Heart right ventricle (tissue), 16 donors: ENCODE measurements at places on chromosomes 4 and X. TPM values are rescaled to one million over a fixed set of nuclear protein-coding genes. Genes with fewer than 3 reads are reported as not detected.

- H3K4me1 ChIP-seq: no peaks in the 10 kb centered on the region
- no peaks in the 10 kb centered on the region for H3K27me3 ChIP-seq
These were observed 57.3 kb upstream of the USP51 start for GRCh38 chrX:55546956-55547355.

DNA sequence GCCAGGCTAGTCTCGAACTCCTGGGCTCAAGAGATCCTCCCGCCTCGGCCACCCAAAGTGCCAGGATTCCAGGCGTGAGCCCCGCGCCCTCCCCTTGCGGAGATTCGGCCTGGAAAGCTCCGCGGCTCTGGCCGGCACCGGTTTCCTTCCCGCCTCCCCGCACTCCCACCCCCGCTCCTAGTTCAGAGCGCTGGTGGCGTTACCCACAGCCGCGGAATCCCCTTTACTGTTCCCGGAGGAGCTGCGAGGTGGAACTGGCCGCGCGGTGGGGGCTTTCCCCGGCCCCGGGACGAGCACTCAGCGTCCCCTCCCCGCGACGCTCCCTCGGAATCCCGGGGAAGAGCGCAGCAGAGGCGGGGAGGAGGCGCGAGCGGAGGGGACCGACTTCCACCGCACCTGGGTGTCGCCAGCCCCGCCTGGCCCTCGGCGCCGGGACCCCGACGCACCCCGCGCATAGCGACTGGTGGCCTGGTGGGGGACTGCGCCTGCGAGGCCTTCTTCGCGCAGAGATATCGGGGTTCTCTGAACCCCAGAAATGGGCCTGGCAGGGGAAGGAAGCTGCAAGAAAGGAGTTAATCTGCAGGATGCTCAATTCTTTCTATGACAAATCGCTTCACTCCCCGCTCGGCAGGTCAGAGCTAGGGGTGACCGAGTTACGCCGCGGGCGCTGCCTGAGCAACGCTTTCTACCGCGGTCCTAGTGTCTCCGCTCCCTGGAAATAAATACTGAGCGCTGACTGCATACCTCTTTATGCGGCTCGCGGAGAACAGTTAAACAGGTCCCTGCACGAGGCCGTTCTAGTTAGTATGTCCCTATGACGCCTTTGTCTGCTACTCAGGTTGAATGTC lies 14.6 kb upstream of the SLC25A4 start:
- peak overlapping the region; percentile 93 for H3K27ac ChIP-seq
- peak overlapping the region; percentile 61 for H3K4me3 ChIP-seq
- no peaks in the 10 kb centered on the region for H3K27me3 ChIP-seq
- DNase-seq: peak; percentile 43

DNA sequence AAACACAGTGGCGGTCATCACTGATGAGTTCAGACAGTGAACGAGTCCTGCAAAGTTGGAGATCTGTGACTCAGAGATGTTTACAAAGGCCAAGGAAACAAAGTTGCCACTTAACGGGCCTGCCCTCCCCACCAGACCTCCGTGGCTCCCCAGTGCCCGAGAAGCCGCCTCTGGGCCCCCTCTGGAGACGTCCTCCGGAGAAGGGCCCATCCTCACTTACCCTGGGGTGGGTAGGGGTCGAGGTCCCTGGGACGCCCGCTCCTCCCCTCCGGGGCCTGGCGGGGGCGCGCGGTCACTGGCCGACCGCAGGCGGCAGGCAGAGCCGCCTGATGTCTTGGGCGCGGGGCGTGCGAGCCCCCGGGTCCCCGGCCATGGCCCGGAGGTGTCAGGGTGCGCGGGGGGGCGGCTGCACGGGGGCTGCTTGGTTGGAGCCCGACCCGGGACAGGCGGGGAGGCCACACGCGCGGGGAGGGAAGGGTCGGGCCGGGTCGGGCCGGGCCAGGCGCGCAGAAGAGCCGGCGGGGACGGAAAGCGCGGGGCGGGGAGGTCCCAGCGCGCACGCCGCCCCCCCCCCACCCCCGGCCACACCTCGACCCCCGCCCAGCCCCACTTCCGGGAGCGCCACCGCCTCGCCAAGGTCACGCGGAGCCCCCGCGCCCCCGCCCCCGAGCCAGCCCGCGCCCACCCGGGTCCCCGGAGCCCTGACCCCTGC lies 529 bp downstream of the DHRSX start:
- peak overlapping the region; percentile 68 for H3K4me3 ChIP-seq
- H3K36me3 ChIP-seq: no peaks in the 10 kb centered on the region
- no peaks in the 10 kb centered on the region for H3K27me3 ChIP-seq
- peak; percentile 54 for DNase-seq

GRCh38 chr4:25811374-25811690 lies 51.5 kb downstream of the SEL1L3 start:
- no peak for DNase-seq
- H3K36me3 ChIP-seq: no peaks in the 10 kb centered on the region
- H3K4me3 ChIP-seq: no peak overlapping the region
- no peak overlapping the region for H3K27ac ChIP-seq
- no peaks in the 10 kb centered on the region for H3K27me3 ChIP-seq

- no peak overlapping the region for H3K4me3 ChIP-seq
- H3K27me3 ChIP-seq: peaks cover 3% of the 10 kb centered on the region
- no peaks in the 10 kb centered on the region for H3K4me1 ChIP-seq
These were observed 32.5 kb upstream of the MTMR8 start for GRCh38 chrX:64427787-64428186.

Gene FABP2
- total RNA-seq: not detected

DNA sequence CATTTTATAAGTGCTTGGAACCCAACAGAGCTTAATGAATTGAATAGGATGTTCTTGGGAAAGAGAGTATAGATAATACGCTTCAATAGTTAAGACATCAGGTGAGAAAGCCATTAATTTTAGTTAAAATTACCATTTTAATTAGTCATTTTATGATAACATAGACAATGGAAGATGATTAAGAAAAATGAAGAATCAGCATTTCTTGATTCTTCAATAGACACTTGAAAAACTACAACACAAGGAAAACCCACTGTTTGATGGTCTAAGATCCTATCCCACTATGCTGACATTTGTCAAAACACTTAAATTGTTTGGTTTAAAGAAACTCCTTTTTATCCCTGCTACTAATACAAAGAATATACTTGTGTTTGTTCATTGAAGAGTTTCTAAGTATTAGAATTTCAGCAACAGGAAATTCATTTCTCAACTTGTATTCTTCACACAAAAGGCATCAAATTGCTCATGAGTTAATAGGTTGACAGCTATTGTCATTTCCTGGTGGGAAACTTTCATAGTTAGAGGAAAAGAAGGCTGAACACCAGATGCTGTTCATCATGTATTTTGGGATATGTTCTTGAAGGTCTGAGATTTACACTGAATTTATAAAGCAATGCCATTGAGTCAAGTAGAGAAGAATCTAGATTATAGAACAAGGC lies 9.6 kb upstream of the CXCL2 start:
- H3K27ac ChIP-seq: peak overlapping the region; percentile 73
- no peak for DNase-seq
- H3K36me3 ChIP-seq: no peaks in the 10 kb centered on the region
- no peak overlapping the region for H3K4me3 ChIP-seq

GRCh38 chr4:25061602-25062001 lies 30.9 kb upstream of the LGI2 start:
- H3K27me3 ChIP-seq: no peaks in the 10 kb centered on the region
- H3K36me3 ChIP-seq: no peaks in the 10 kb centered on the region
- DNase-seq: no peak
- H3K4me3 ChIP-seq: no peak overlapping the region

Gene TKTL2
- total RNA-seq: not detected

DNA sequence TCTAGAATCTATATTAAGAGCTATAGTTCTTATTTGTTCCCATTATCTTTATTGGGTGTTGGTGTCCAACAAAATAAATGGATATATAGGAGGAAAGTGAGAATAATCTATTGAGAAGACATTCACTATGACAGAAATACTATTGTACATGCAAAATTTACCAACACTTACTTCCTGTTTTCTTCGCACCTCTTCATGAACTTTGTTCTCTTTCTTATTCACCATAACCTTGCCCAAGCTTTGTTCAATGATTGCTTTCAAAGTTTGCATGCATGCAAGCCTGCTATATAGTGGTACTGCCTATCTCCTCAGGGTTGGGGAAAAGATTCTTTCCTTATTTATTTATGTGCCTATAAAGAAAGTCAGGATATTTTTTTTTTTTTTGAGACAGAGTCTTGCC lies 176.4 kb upstream of the JADE1 start:
- H3K4me1 ChIP-seq: no peaks in the 10 kb centered on the region
- DNase-seq: no peak
- no peak overlapping the region for H3K27ac ChIP-seq
- no peaks in the 10 kb centered on the region for H3K27me3 ChIP-seq

DNA sequence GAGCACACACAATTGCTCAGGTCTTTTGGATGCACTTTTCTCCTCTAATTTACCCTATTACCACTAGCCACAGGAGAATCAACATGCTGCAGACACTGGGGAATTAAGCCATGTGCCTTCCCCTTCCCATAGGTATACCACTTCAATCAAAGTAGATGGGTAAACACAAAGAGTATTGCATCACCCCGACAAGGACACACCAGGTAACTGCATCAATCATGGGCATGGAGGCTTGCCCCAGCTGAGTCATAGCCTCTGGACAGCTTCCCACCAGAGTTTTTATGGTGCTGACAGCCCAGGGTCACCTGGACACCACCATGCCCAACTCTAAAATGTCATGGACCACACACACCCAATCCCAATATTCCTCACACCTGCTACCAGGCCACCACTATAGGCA lies 197.2 kb upstream of the AR start:
- no peak overlapping the region for H3K27ac ChIP-seq
- no peaks in the 10 kb centered on the region for H3K4me1 ChIP-seq
- H3K27me3 ChIP-seq: peaks cover 7% of the 10 kb centered on the region
- H3K4me3 ChIP-seq: no peak overlapping the region
- H3K36me3 ChIP-seq: no peaks in the 10 kb centered on the region

Gene PALLD
- total RNA-seq: 734 TPM

DNA sequence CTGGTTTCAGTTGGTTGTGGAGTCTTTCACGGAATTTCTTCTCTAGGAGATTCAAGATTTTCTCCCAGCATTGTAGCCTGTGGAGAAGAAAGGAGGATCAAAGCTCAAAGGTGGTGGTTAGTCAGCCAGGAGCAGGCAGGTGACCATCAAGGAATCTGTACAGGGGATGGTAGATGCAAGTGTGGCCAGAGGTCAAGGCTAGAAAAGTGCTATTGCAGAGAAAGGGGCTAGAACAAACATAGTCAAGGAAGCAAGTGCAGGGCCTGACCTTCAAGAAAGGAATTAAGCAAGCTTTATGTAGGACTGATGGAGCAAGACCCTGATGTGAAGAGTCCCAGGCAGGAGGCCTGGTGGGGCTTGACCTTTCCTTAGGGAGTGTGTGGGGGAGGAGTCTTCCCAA lies 16.1 kb downstream of the HADH start:
- no peak for DNase-seq
- H3K4me1 ChIP-seq: no peaks in the 10 kb centered on the region
- peak overlapping the region; percentile 12 for H3K27ac ChIP-seq

DNA sequence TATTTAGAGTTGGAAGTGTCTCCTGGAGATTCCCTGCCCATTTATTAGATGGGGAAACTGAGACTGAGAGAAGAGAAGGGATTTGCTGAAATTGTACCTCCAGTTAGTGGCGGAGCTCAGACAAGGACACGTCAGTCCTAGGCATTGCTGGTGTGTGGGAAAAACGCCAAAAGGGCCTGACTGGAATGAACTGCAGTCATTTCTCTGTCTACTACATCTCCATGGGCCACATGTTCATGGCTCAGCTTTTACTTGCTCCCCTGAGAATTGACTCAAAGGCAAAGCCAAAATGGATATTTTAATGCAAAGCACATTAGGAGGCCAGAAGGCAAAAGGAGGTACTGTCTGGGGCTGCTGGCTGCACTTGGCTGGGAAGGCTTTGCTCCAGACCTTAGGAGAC lies 3.9 kb downstream of the TFDP3 start:
- no peaks in the 10 kb centered on the region for H3K27me3 ChIP-seq
- no peaks in the 10 kb centered on the region for H3K4me1 ChIP-seq
- no peak overlapping the region for H3K4me3 ChIP-seq
- no peak for DNase-seq
- no peaks in the 10 kb centered on the region for H3K36me3 ChIP-seq
- H3K27ac ChIP-seq: no peak overlapping the region

GRCh38 chr4:38678078-38678477 lies 14.1 kb downstream of the KLF3 start:
- no peaks in the 10 kb centered on the region for H3K27me3 ChIP-seq
- H3K36me3 ChIP-seq: no peaks in the 10 kb centered on the region
- no peak overlapping the region for H3K4me3 ChIP-seq
- DNase-seq: no peak
- peak overlapping the region; percentile 67 for H3K27ac ChIP-seq
- H3K4me1 ChIP-seq: peaks cover 49% of the 10 kb centered on the region

Gene CLTRN
- total RNA-seq: 0.94 TPM

DNA sequence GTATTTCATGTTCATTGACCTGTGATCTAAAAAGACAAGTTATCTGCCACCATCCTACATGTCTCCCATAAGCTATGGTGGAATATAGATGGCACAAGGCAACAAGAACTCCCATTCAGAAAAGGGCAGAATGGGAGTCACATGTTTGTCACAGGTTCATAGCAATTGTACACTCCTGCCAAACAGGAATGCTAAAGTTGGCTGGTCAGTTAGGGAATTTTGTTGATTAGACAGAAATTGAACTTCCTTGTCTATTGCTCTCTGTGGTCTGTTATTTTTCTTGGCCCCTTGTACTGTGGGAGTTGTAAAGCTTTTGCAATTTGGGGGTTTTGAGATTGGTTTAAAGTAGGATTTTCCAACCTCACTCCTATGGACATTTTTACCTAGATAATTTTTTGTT lies 101.7 kb upstream of the SOD3 start:
- H3K27ac ChIP-seq: no peak overlapping the region

DNA sequence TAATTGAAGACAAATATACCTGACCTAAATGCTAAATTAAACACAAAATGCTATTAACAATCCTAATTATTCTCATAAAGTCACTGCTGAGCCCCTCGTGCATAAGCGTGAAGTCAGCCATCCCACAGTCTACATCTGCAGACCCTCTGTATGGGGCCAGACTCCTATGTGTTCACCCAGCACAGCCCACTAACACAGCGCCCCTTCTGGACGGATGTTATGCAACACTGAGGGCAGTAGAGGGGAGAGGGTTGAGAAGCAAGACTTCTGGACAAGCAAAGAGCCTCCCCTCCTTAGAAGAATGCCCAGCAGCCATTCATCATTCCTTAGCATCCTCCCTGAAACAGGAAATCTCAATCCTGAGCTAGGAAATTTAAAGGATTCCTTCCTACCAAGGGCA lies 7.9 kb downstream of the TRPC3 start:
- no peaks in the 10 kb centered on the region for H3K4me1 ChIP-seq
- H3K4me3 ChIP-seq: no peak overlapping the region
- H3K36me3 ChIP-seq: no peaks in the 10 kb centered on the region
- DNase-seq: no peak
